GM12878 (cell line): ENCODE measurements at places on chromosomes 7 and 10.

DNA sequence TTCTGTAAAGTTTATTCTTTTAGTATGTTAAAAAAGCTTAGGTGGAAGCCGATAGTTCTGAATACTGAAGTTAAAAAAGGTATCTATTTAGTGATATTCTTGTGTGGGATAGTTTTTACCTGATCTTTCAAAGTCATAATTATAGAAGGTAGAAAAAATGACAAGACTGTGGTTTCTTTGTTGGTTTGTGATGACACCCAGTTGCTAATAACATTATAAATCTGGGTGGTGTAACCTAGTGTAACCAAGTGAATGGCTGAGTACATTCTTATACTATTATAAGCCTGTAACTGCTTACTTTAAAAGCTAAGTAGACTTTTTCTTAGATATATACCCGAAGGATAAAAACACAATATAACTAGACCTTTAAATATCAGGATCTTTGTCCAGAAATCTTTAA lies 2.3 kb downstream of the CDK13 start:
- peaks cover 9% of the 10 kb centered on the region; the same call in 1 of the 2 replicates for H3K4me1 ChIP-seq
- peak overlapping the region; percentile 98; the same call in 1 of the 2 replicates for H3K27ac ChIP-seq
- H3K36me3 ChIP-seq = no peaks in the 10 kb centered on the region
- DNase-seq = no peak
- no peaks in the 10 kb centered on the region for H3K27me3 ChIP-seq
- peak overlapping the region; percentile 93 for H3K4me3 ChIP-seq

DNA sequence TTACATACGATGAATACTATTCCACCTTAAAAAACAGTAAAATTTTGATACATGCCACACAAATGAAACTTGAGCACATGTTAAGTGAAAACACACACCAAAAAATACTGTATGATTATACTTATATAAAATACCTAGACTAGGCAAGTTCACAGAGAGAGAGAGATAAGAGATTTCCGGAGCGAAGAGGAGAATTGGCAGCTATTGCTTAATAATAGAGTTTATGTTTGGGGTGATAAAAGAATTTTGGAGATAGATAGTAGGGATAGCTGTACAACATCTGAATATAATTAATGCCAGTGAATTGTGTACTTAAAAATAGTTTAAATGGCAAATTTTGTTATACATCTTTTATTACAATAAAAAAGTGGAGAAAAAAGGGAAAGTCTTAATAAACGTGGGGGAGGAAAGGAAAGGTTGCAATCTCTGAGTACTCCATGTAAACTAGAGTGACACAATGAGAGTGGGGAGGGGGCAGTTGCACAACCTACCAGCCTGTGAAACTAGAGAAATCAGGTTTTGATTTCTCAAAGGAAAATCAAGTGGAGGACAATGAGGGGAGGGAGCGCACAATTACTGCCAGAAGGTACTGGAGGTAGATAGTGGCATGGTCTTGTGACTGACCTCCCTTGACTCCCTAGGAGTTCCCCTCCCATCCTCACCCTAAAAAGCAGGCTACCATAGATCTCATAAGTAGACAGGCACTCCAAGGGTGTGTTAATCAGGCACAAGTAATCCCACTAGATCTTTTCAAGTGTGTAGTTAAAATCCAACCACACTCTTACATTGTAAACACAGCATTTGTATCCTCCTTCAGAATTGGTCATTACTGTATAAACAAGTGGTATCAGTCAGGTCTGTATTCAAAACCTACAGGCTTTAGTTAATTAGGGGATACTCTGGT lies 31.6 kb upstream of the ANK3 start:
- H3K4me1 ChIP-seq = no peaks in the 10 kb centered on the region
- no peak for DNase-seq
- no peaks in the 10 kb centered on the region for H3K27me3 ChIP-seq

GRCh38 chr7:133947458-133948254 lies 179.5 kb upstream of the LRGUK start:
- no peak overlapping the region for H3K4me3 ChIP-seq
- no peaks in the 10 kb centered on the region for H3K4me1 ChIP-seq
- no peaks in the 10 kb centered on the region for H3K27me3 ChIP-seq
- no peak for DNase-seq

- no peak overlapping the region for H3K27ac ChIP-seq
- no peak overlapping the region for H3K4me3 ChIP-seq
- H3K27me3 ChIP-seq = no peaks in the 10 kb centered on the region
- DNase-seq = no peak
- H3K4me1 ChIP-seq = no peaks in the 10 kb centered on the region
- no peaks in the 10 kb centered on the region for H3K36me3 ChIP-seq
Measured at GRCh38 chr10:72808001-72808400, 85.5 kb upstream of the OIT3 start.

- H3K27me3 ChIP-seq = no peaks in the 10 kb centered on the region
- H3K4me1 ChIP-seq = no peaks in the 10 kb centered on the region
- no peak for DNase-seq
- H3K27ac ChIP-seq = no peak overlapping the region
- H3K4me3 ChIP-seq = no peak overlapping the region
Measured at GRCh38 chr10:112679392-112679791, 232.4 kb downstream of the VTI1A start.

- H3K36me3 ChIP-seq = no peaks in the 10 kb centered on the region
- no peak for DNase-seq
- no peak overlapping the region for H3K27ac ChIP-seq
- no peaks in the 10 kb centered on the region for H3K27me3 ChIP-seq
- H3K4me3 ChIP-seq = no peak overlapping the region
Measured at GRCh38 chr7:41130561-41131236, 572.2 kb downstream of the INHBA start.

GRCh38 chr7:72337390-72338167 lies 74.6 kb downstream of the CALN1 start:
- no peaks in the 10 kb centered on the region for H3K27me3 ChIP-seq
- no peak for DNase-seq

GRCh38 chr10:70296406-70296899 lies 12.6 kb upstream of the NPFFR1 start:
- H3K27me3 ChIP-seq = no peaks in the 10 kb centered on the region
- H3K36me3 ChIP-seq = no peaks in the 10 kb centered on the region; the same call in 1 of the 2 replicates
- DNase-seq = no peak

DNA sequence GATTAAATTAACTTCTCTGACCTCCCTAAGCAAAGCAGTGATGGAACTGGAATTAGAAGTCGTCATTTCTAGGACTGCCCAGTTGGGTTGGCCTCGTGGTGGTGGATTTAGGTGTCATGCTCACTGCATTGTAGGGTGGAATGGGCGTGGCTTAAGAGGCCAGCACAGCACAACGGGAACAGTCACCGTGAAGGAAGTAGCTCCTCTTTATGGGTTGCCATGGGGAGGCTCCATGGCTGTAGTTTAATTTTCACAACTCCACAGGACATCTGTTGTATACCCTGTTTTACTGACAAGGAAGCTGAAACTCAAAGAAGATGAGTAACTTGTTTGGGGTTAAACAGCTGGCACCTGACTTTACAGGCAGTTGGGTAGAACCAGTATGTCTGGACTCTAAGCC lies 208.3 kb downstream of the CELF2 start:
- peaks cover 25% of the 10 kb centered on the region for H3K36me3 ChIP-seq
- DNase-seq = no peak
- peak overlapping the region; percentile 77 for H3K27ac ChIP-seq
- no peaks in the 10 kb centered on the region for H3K27me3 ChIP-seq
- 0 out of 2 replicates have a peak overlapping the region, but pooled peaks have one; percentile 8 for H3K4me3 ChIP-seq

- H3K27me3 ChIP-seq = no peaks in the 10 kb centered on the region
- peaks cover 29% of the 10 kb centered on the region for H3K36me3 ChIP-seq
- no peak overlapping the region for H3K27ac ChIP-seq
- no peak overlapping the region for H3K4me3 ChIP-seq
Measured at GRCh38 chr7:70790215-70791073, 341.5 kb upstream of the GALNT17 start.

- no peaks in the 10 kb centered on the region for H3K4me1 ChIP-seq
- DNase-seq = no peak
- H3K27ac ChIP-seq = no peak overlapping the region
- H3K36me3 ChIP-seq = no peaks in the 10 kb centered on the region
- no peaks in the 10 kb centered on the region for H3K27me3 ChIP-seq
Measured at GRCh38 chr10:36725581-36726520, 399.5 kb upstream of the ANKRD30A start.

DNA sequence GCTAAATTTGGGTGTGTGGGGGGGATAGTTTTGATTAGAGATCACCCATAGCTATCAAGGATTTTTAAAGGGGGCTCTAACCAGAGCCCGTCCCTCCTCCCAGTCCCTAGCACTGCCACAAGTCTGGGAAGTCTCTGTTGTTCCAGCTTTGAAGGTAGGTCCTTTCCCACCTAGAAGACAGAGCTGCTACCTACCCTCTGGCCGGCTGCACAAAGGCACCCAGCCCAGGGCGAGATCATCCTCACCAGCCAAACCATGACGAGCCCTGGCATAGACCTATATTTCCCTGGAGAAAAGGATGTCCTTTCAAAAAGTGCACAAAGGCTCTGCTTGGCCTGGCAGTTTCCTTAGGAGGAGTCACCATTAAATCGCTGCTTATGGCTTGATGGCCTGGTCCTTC lies 147.8 kb downstream of the CYP26A1 start:
- DNase-seq = no peak
- H3K36me3 ChIP-seq = no peaks in the 10 kb centered on the region
- no peak overlapping the region for H3K4me3 ChIP-seq
- no peak overlapping the region for H3K27ac ChIP-seq

DNA sequence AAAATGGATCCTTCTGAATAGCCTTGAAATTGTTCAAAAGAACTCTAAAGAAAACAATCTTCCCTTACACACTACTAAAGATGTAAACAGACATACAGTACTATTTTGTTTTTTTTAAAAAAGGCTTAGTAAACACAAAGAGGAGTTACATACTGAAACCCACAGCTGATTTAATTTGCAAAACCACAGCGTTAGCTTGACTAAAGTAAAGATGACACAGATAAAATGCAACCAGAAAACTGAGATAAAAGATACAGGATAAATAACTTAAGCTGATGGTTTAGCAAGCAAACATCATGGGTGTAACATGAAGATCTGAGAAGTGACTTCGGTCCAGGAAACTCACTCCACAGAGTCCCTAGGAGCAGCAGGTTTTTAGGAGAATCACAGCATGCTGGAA lies 21.8 kb downstream of the PRKCQ start:
- H3K36me3 ChIP-seq = no peaks in the 10 kb centered on the region
- DNase-seq = no peak
- H3K4me1 ChIP-seq = no peaks in the 10 kb centered on the region
- H3K4me3 ChIP-seq = no peak overlapping the region
- no peaks in the 10 kb centered on the region for H3K27me3 ChIP-seq

- peaks cover 3% of the 10 kb centered on the region; the same call in 1 of the 2 replicates for H3K4me1 ChIP-seq
- no peak overlapping the region for H3K27ac ChIP-seq
- no peaks in the 10 kb centered on the region for H3K27me3 ChIP-seq
Measured at GRCh38 chr7:133310232-133310862, 57.5 kb downstream of the EXOC4 start.

DNA sequence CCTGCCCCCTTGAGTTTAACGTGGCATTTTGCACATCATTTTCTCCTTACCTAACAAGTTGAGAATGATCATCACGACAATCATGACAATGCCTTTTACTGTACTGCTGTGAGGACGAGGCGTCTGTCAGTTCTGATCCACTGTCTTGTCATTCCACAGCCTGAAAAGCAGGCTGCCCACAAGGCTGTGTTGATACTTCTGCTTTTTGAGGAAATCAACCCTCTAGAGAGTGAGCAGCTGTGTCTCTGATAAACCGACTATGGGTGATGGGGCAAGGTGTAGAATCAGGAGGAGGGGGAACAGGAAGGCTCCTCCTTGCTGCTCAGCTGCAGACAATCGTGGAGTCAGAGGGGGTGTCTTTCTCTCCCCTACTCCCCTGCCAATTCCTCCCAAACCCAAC lies 30.6 kb upstream of the C10orf120 start:
- no peak overlapping the region for H3K27ac ChIP-seq
- DNase-seq = no peak
- H3K36me3 ChIP-seq = no peaks in the 10 kb centered on the region
- no peak overlapping the region for H3K4me3 ChIP-seq

- no peaks in the 10 kb centered on the region for H3K36me3 ChIP-seq
- no peak overlapping the region for H3K4me3 ChIP-seq
- H3K4me1 ChIP-seq = no peaks in the 10 kb centered on the region
- no peak overlapping the region for H3K27ac ChIP-seq
- H3K27me3 ChIP-seq = no peaks in the 10 kb centered on the region
Measured at GRCh38 chr7:95213809-95214492, 110.4 kb downstream of the PON1 start.

GRCh38 chr10:118725886-118726500 lies 28.8 kb downstream of the CACUL1 start:
- H3K4me3 ChIP-seq = no peak overlapping the region

DNA sequence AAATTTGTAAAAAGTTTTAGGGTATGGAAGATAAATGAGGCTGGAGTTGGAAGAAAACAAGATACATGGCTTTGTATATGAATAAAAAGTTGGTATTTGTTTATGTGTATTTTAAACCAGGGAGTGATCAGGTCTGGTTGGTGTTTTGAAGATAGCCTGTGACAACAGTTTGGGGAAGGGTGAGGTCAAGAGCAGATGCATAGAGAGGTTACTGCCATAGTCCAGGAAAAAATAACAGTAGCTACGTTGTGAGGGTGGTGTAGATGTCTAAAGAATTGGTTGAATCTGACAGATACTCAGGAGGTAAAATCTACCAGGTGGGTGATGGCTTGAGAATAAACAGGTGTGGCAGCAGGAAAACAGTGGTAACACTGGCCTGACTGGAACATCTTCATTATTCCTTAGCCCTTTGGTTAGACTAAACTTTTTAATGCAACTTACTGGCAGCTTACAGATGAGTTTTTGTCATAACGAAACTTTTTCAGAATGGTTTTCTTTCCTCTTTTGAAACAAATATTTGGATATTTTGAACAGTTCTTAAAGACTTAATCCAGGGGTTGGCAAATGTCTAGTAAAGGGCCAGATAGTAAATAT lies 25.5 kb downstream of the ZNRF2 start:
- H3K27ac ChIP-seq = no peak overlapping the region
- H3K4me1 ChIP-seq = peaks cover 31% of the 10 kb centered on the region
- H3K36me3 ChIP-seq = no peaks in the 10 kb centered on the region
- H3K27me3 ChIP-seq = no peaks in the 10 kb centered on the region
- 0 out of 2 replicates have a peak overlapping the region, but pooled peaks have one; percentile 24 for H3K4me3 ChIP-seq
- DNase-seq = no peak

DNA sequence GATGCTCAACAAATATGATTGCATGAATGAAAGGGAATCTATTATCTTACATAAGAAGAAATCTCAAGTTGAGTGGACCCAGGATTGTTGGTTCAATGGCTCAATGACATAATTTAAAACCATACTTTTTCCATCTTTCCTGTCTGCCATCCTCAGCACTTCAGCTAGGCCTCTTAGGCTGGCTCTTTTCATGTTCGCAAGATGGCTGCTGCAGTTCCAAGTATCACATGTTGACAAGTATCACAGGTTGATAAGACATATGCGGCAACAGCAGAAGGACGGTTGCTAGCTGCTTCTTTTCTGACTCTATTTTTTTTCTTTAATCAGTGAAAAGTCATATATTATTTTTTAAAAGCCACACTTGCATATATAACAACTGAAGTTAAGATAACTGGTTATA lies 79.0 kb upstream of the CDK6 start:
- no peak for DNase-seq
- H3K4me1 ChIP-seq = no peaks in the 10 kb centered on the region
- H3K27ac ChIP-seq = no peak overlapping the region

DNA sequence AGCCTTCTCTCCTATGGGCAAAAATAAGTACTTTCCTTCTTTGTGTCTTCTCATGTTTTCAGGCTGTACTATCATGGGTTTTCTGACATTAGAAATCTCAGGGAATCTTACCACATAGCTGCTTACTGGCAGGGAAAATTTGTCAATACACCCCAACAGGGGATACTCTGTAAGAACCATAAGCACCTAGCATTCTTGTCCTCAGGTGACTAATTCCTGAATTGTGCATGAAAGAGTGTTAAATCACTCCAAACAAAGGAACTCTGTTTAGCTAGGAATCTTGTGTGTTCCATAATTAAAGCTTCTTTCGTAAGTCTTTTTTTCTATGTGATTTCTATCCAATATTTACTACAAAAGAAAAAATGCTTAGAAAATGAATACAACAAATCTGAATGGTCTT lies 206.7 kb upstream of the POT1 start:
- H3K27me3 ChIP-seq = no peaks in the 10 kb centered on the region
- H3K4me3 ChIP-seq = no peak overlapping the region
- H3K36me3 ChIP-seq = no peaks in the 10 kb centered on the region
- no peak overlapping the region for H3K27ac ChIP-seq
